ENCODE measurements at places on chromosomes 2 and 18. TPM values are rescaled to one million over a fixed set of nuclear protein-coding genes. Genes with fewer than 3 reads are reported as not detected.

Gene RGPD5
- 6.9 TPM for total RNA-seq

Gene STON1
- 0.38 TPM for total RNA-seq

Gene AFF3
- not detected for total RNA-seq

Gene SOWAHC
- 11.8 TPM for total RNA-seq

Gene ITGAV
- 80.9 TPM for total RNA-seq

Gene M1AP
- not detected for total RNA-seq

Gene THSD7B
- not detected for total RNA-seq

Gene TCF7L1
- 9.9 TPM for total RNA-seq

Gene SATB2
- total RNA-seq = 3.6 TPM

All from A549 treated with GW870086 at 1 μM for 4 hours (cell line).